Hematopoietic multipotent progenitor cell (in vitro differentiated cells): ENCODE measurements at places on chromosomes 3 and 15.
A peak's percentile ranks its signal among the peaks of the same experiment; 100 is the strongest.

DNA sequence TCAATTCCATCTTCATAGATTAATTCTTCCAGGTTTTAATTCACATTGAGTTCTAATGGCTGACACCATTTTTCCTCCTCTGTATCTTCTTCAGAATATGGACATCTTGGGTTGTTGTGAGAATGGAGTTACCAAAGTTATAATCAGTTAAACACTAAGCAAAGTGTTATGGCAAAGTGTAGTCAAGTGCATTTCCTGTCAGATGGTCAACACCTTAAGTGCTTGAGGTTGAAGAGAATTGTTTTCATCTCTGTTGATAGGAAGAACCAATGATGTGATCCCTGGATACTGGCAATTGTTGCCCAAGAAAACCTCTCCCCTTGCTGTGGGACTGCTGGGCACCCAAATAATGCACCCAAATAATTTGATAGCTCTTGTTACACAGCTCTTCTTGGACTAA, 102.6 kb upstream of the SATB1 start:
- DNase-seq = no peak

DNA sequence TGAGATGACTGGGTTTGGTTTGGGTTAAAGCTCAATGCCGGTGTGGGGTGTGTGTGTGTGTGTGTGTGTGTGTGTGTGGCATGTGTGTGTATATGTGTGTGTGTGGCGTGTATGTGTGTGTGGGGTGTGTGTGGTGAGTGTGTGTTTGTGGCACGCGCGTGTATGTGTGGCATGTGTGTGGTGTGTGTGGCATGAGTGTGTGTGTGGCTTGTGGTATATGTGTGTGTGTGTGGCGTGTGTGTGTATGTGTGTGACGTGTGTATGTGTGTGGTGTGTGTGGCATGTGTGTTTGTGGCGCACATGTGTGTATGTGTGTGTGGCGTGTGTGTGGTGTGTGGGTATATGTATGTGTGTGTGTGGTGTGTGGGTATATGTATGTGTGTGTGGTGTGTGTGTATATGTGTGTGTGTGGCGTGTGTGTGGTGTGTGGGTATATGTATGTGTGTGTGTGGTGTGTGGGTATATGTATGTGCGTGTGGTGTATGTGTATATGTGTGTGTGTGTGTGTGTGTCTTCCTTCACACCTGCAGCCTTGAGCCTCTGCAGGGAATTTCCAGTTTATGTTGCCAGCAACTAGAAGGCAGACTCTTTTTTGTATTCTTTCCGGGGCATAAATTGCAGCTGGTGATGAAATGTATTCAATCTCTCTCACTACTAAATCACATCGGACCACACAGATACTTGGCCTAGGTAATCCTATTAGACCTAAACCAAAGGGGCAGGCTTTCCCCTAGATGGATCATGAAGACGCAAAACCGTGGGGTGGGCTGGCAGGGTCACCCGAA, 34.8 kb downstream of the CHRD start:
- no peak for DNase-seq

DNA sequence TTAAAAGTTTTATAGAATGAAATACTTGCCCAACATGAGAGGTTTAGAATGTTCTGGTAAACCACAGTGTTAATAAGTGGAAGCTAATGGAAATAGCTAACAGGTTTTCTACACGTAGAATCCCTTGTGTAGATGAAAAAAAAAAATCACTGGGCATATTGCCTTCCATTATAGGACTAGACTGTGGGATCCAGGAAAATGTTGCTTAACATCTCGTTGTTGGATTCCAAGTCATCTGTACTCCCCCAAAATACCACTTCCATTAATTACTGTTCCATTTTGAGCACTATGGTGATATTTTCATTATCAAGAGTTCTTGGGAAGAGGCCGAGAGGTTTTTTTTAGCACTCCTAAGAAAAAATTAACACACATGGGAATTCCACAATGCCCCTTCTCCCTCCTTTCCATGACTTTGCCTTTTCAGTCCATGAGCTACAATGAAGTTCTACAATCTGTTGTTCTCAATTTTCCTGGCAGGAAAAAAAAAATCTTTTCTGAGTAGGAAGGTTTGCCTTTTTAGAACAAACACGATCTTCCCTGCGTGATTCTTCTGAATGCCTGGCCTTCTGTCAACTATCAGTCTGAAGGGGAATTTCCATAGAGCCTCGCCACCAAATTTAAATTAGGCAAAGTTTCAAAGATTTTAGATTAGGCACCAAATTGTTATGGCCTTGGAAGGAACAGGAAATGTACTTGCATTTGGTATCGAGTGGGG, 74.4 kb upstream of the CTDSPL start:
- DNase-seq = no peak

DNA sequence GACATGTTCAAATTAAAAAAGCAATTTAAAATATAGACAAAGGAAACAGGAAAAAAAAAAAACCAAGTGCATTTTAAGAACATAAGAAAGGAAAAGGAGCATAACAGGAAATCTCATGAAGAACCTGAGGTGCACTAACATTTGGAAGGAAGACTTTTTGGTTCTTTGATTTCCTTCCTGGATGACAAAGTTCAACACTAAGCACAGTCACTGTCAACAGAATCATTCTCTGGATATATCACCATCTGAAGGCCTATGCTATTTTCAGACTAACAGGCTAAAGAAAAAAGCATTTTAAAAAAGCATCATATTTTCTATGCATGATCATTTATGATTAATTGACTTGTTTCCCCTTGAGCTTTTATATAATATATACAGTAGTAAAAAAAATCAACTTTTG, 349.6 kb downstream of the PLCL2 start:
- no peak for DNase-seq

DNA sequence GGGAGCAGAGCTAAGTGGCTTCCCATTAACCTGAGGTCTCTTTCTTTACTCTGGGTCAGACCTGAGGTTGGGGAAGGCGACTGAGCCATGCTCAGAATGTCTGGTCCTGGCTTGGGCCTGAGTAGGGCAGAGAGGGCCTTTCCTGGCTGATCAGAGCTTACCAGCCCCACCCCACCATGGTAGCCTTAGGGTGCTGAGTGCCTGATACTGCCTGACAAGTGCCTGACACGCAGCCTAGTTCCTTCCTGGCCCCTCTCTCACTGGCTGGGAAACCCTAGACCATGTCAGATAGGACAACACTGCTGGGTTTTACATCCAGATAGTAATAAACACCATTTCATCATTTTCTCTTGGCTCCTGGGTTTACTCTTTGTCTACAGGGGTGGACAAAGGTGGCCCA, 25.8 kb upstream of the DOCK3 start:
- DNase-seq = no peak

- no peak for DNase-seq
These were observed 138.5 kb downstream of the RAB11A start for GRCh38 chr15:66007663-66008262.

- DNase-seq = no peak
These were observed 104.1 kb downstream of the STT3B start for GRCh38 chr3:31636694-31637442.

DNA sequence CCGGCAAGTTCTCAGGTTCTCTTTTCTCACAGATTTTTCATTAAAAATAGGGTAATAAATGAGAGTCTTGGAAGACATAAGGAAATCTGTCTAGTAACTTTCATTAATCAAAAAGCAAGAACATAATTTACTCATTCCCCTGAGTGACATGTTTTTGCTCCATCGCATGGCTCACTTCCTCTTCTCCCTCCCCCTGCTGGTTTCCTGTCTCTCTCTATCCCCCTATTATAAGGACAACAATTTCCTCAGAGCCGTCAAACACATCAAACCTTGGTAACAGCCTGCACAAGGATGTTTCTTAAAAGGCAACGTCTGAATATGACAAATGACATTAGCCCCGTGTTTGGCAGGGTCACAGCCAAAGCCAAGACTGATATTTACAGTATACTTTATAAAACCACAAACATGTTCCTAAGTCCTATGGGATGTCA, 1149.6 kb downstream of the IGSF11 start:
- no peak for DNase-seq

DNA sequence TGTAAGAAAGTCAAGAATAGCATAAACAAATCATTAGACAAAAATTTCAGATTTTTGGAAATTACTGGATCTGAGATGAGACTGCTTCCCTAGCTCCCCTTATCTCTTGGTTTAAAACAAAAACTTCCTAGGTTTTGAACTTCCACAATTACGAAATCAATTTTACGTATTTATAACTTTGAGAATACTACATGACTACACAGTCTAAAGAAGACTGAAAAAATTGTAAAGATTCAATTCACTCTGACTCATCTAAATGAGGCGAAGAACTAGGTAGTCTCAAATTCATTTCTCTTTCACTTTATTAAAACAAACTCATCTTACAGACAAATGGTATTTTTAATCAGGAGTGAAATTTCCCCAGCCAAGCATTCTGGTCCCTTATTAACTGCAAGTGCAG, 10.3 kb downstream of the CCDC54 start:
- DNase-seq = no peak

- no peak for DNase-seq
These were observed 62.4 kb upstream of the P3H2 start for GRCh38 chr3:190183121-190183520.

GRCh38 chr3:133426721-133427120, 26.9 kb downstream of the BFSP2 start:
- DNase-seq = no peak

DNA sequence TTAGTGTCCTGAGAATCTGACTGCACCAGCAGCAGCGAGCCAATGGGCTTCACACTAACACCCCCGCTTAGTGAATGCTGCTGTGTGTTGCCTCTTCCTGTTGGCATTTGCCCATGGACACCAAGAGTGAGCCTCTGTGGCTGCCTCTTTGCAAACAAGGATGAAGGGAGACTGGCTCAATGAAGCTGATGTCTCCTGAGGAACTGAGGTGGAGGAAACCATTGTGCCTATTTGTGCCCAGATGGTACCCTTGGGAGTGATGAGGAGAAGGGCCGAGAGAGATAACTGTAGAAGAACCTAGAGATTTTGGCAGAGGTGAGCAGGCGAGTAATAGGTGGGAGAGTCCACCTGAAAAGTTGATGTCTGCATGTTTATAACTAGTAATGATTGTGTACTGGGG, 51.2 kb downstream of the IL20RB start:
- no peak for DNase-seq

DNA sequence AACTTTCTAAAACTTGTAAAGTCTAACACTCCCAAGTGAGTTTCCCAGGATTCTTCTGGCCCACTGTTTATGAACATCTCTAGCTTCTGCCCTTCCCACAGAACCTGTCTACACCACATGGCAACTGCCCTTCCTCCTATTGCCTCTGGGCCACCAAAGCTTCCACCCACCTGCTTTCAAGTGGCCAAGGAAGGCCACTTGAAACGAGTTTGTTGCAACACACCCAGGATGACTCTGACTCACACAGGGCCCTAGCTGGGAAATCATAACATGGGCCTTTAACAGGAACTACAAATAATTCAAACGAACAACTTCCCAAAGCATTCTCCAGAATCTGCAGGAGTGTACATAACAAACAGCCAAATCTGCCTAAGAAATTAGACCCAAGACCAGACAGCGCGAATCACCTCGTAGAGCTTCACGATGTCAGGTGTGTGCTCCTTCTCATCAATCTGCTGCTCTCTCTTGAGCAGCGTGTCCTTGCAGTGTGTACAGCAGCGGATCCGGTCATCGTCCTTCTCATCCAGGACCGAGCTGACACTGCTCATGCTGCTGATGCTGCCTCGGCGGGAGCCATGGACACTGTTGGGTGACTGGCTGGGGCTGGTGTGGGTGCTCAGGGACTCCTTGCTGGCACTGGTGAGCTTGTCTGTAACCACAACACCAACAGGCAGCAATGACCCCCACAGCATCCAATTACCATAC, 16.8 kb downstream of the RBSN start:
- no peak for DNase-seq

GRCh38 chr15:96502196-96502595, 171.7 kb downstream of the NR2F2 start:
- no peak for DNase-seq

- no peak for DNase-seq
These were observed 122.2 kb upstream of the WNT5A start for GRCh38 chr3:55609230-55609827.

DNA sequence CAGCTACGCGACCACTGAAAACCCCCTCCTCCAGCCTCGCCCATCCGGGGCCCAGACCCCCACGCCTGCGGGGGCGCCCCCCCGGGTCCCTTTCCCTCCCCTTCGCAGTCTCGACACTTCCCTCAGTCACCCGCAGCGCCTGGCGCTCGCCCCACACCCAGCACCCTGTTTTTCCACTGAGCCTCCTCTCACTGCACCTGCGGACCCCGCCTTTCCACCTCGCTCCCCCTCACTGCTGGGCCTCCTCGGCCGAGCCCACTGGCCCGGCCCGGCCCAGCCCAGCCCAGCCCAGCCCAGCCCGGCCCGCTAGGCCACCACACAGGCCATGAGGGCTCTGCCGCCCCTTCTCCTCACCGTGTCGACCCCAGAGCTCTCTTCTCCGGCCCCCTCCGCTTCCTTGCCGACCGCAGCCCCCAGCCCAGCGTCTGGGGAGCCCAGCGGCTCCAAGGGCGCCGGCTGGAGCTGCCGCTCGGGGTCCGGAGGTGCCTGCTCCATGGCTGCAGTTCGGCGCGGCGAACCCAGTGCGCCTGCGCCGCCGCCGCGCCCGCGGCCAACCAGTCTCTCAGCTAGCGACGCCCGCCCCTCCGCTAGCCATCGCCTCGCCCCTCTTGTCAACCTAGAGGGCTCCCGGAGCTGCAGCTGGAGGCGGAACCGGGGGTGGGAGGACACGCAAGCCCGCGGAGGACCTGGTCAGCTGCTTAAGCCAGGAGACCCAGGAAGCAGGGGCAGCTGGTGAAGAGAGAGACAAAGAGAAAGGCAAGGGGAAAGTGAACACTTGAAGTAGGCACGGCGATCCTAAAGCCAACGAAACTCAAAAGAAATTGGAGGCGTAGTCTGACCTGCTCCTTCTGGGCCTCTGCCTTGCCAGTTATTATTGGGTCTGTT, at the start of gene SNX4:
Gene SNX4 (minus strand): TSS at position 525 of the 885 bp plus-strand sequence. CDS start 30 bp downstream, at position 495.
- DNase-seq = peak; percentile 71

DNA sequence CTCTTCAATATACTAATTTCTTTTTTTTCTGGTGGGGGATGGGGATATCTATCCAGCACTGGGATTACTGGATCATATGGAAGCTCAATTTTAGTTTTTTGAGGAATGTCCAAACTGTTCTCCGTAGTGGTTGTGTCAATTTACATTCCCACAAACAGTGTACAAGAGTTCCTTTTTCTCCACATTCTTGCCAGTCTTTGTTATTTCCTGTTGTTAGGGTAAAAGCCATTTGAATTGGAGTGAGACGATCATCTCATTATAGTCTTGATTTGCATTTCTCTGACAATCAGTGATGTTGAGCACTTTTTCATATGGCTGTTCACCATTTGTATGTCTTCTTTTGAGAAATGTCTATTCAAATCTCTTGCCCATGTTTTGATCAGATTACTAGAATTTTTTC, 12.8 kb upstream of the WDR49 start:
- DNase-seq = no peak

DNA sequence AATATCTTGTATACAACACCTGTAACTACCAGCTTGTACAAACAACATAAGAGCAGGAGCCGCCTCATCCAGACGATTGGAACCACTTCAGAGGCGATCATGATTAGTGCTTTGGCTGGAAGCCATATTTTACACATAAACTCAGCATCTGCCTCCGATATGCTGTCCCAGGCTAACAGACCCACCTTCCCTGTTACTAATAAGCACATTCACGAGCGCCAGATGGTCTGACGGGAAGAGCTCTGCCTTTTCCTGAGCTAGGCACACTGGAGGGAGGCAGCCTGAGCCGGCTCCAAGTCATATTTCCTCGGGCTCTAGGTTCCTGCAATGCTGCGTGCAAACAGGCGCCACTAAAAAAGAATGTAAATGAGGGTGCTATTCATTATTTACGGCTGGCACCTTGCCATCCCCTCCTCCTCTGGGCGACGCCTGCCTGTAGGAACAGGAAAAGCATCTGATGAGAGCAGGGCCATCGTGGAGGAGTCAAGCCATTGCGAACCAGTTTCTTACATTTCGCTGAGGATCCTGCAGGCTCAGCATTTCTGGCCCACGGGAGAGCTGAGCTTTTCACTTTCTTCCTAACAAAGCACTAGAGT, 98.2 kb downstream of the ANXA2 start:
- no peak for DNase-seq
